Endothelial cell (in vitro differentiated cells): ENCODE measurements at places on chromosomes 11 and 22. TPM values are rescaled to one million over a fixed set of nuclear protein-coding genes. Genes with fewer than 3 reads are reported as not detected.

Gene RGL4
- 0.15 TPM for total RNA-seq

Gene USP28
- 89.8 TPM for total RNA-seq

Gene QSER1
- total RNA-seq: 57.4 TPM

Gene RFPL2
- total RNA-seq: 11.8 TPM

DNA sequence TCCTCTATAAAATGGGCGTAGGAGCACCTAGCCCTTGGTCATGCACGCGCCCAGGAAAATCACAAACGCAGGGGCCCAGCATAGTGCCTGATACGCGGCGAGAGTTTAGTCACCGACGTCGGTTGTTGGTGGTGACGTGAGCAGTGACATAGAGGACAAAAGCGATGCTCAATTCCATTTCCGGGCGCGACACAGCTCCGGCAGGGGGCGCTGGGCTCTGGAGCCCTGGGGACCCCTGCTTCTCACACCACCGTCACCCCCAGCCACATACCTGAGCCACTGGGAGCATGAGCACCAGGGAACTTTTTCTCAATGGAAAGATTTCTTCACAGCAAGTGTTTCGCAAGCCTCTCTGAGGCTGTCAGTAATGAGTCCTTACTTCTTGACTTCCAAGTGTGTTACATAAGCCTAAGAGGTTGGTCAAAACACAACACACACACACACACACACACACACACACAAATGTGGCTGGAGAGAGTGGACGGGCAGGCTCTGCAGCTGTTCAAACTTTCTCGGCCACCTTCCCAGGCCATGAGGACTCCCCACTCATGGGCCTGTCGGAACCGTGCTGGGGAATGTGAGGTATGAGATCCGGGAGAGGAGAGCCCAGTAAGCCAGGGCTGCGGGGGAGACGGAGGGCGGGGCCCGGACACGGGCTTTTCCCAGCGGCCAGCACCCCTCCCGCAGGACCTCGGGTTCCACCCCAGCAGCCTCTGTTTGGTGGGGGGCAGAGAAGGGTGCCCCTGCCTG is 36.9 kb upstream of the LINC01488 start:
- peak; percentile 30 for DNase-seq

DNA sequence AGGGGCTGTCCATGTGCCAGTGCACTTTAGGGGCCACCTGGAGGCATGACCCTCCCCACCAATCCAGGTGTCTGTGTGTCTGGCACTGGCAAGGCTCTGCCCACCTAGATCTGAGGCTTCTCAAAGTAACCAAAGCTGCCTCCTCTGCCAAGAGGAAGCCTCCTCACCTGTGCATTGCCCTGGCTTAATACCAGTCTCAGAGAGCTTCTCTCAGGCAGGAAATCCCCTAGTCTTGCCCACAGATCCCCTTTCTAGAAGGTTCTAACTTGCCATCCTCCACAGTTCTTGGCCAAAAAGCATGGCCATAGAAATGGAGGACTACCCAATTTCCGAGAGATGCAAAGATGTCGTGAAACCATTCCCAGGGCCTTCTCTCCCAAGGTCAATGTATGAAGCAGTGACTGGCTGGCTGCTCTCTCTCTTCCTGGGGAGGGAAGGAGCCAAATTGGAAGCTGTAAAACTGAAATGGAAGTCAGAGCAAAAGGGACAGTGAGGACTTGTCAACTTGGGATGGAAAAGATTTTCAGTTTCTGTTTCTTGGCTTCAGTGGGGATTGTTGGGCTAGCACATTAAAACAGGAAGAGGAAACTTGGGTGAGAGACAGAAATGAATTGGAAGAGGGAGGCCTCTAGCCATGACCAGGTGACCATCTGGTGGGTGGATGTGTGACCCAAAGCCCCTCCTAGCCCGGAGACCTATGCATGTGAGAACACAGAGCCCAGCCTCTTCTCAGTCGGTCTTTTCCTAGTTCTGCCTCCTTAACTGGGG is 68.8 kb downstream of the PRDM11 start:
- DNase-seq: no peak

DNA sequence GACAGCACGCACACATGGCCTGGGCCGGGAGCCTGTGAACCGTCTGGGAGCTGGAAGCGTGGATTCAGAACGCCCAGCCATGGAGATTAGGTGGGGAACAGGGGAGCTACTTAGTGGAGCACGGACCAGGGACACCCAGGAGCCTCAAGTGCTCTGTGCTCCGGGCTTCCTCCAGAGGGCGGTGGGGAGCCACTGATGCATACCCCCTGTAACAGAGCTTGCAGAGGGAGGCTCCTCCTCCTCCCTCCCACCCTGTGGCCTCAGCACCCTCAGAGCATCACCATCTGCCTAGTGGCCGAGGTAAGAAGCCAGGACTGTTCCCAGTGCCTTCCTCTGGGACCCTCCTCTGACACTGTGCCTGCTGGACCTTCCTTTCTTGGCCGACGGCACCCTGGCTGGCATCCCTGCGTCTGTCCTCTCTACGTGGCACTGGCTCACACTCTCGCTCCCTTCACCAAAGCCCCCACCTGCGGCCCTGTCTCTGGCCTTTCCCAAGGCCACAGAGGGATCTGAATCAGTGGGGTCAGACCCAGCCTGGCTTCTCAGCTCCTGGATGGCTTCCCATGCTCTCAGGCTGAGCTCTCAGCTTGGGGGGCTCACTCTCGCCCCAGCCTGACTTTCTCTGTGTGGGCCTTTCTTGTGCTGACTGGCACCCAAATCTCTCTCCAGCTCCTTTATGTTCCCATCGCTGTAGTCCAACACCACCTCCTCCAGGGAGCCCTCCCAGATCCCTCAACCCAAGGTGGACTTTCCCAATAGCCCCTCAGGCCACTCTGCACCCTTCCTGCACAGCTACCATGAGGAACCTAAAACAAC is 780.9 kb downstream of the BRD1 start:
- DNase-seq: peak; percentile 83

DNA sequence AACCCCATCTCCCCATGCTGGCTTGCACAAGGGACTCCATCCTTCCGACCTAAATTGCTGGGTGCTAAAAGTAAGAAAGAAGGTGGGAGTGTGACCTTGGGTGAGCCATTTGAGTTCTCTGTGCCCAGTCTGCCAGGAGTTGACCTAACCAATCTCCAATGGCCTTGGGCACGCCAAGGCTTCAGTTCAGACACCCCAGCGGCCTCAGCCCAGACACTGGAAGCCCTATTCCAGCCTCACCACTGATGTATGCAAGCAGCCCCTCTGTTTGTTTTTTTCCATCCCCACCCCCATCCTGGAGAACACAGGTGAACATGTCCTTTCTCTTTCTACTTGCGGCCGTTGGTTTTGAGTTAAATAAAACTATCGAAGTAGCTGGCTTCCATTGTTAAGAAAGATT is 31.9 kb downstream of the MYH9 start:
- no peak for DNase-seq

DNA sequence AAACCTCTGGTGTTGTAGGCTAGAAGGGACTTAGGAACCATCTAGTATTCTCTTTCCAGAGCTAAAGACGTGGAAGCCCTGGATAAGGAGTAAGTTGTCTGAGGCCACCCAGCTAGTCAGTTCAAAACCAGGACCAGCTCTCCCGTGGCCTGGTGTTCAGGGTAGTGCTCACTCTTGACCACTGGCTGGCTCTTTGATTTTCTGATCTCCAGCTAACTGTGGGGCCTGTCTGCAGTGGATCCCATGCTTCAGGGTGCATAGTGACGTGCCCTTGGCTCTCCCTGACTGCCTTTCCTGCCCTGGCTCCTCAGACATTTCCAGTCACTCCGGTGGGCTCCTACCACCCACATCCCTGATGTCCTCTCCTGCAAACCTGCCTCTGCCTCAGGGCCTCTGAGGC is 1.3 kb downstream of the CLMP start:
- DNase-seq: no peak
